ENCODE measurements at places on chromosomes 13 and 19.

DNA sequence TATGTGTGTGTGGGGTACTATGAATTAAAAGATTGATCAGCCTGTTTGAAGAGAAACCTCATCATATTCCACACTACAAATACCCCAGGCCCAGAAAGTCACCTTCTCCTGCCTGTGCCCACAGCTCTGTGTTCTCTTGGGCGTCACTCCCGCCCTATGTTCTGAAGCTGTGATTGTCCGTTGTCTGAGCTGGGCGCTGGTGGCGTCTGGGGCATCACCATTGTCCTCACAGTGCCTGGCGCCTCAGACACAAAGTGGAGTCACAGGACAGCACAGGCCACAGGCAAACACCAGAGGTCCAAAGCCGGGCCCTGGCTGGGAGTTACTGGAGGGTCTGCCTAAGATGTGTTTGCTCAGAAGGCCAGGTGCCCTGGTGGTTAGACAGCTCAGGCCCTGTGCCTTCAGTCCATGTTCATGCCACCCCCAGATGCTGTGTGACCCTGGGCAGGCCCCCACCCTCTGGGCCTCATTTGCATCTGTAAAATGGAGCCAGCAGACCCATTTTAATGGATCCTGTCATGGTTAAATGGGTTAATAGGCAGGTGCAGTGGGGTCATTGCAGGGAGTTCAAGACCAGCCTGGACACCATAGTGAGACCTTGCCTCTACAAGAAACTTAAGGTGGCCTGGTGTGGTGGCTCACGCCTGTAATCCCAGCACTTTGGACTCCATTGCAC is 34.5 kb downstream of the DNM2 start:
- DNase-seq = no peak

DNA sequence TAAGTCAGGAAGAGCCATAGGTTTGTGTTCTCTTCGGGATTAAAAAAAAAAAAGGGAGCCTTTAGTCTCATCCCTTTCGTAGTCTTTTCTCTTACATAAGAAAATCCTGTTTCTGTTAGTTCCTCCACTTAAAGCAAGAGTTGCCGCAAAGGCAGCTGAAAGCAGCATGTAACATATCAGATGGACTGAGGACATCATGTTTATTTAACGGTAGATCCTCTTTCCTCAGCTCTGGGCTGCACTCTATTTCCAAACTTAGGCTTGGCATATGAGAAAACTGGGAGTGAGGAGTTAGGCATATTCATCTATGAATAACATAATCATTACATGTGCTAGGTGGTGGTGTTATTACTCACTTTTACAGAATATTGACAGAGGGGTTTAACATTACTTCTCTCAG is 391.2 kb downstream of the KLF12 start:
- DNase-seq = no peak

DNA sequence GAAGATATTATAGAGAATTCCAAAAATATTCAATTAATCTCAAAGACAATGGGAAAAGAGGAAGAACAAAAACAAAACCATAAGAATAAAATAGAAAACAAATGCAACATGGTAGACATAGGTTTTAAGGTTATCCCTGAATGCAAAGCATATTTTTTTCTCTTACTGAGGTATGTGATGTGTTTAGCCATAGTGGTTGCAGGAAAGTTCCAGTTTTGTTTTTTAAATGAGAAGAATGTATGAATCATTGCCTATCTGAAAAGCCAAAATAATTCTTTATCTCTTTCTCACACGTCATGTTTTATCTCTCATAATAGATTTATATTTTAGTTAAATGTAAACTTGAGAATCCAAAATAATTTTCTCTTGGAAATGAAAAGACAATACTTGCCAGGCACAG is 2591.7 kb upstream of the PCDH20 start:
- no peak for DNase-seq

GRCh38 chr13:44903574-44903985 is 85.7 kb downstream of the NUFIP1 start:
- no peak for DNase-seq

DNA sequence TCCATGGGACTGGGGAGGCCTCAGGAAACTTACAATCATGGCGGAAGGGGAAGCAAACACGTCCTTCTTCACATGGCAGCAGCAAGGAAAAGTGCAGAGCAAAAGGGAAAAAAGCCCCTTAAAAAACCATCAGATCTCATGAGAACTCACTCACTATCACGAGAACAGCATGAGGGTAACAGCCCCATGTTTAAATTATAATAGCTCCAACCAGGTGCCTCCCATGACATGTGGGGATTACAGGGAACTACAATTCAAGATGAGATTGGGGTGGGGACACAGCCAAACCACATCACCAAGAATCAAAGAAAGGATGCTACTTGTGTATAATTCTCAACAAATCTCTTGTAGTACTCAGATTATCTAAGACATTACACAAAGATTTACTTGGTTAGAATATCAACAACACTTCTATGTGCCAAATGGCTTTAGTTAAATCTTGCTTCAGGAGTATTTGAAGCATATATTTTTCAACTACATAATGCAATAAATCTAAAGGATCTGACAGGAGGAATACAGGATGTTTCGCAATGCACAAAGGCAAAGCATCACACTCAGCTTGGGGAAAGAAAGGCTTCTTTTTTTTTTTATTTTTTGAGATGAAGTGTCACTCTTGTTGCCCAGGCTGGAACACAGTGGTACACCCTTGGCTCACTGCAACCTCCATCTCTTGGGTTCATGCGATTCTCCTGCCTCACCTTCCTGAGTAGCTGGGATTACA is 180.0 kb downstream of the LHFPL6 start:
- DNase-seq = no peak

GRCh38 chr19:54607785-54608150 is 14.3 kb downstream of the LILRA1 start:
- no peak for DNase-seq

GRCh38 chr13:67934617-67935330 is 704.6 kb upstream of the PCDH9 start:
- DNase-seq = no peak

- no peak for DNase-seq
Measured at GRCh38 chr13:44302233-44302632, 71.4 kb upstream of the SERP2 start.

DNA sequence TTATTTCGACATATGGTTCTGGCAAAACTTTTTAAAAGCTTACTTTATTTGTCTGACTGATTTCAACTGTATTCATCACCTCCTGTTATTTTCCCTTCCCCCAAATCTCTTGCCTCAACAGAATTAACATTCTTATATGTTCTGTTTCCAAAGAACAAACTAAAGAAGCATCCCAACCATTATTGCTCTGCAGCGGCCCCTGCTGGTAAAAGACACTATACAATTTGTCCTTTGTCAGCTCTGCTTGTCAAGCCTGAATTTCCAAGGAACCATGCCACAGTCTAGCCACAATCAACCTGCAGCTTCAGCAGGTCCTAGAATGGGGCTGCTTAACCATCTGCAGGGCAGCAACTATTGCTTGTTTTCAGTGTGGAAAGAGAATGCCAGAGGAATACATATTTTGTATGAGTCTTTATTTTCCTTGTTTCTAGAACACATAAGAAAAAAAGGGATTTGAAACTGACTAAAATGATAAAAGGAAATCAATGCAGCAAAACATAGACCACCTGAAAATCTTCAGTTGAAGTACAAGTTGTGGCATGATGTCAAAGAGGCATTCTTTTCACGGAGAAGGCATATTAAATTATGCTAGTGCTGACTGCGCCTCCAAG is 845.3 kb downstream of the DIAPH3 start:
- DNase-seq = peak; percentile 25

DNA sequence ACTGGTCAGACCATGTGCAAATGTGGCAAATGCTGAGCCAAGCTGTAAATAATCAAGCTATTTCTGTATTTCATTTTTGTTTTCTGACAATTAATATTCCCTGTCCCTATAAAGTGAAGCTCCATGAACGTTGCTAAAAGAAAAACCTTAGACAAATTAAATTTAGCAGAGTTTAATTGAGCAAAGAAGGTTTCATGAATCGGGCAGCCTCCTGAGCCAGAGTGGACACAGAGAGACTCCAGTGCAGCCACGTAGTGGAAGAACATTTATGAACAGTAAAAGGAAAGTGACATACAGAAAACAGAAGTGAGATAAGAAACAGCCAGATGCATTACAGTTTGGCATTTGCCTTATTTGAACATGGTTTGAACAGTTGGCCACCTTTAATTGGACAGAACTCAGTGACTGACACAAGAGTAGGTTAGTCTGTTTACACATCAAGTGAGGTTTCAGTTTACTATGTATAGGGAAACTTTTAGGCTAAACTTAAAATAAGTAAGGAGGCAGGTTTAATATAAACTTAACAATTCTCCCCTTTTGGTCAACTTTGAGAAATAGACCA is 69.7 kb downstream of the UFM1 start:
- peak; percentile 4 for DNase-seq

DNA sequence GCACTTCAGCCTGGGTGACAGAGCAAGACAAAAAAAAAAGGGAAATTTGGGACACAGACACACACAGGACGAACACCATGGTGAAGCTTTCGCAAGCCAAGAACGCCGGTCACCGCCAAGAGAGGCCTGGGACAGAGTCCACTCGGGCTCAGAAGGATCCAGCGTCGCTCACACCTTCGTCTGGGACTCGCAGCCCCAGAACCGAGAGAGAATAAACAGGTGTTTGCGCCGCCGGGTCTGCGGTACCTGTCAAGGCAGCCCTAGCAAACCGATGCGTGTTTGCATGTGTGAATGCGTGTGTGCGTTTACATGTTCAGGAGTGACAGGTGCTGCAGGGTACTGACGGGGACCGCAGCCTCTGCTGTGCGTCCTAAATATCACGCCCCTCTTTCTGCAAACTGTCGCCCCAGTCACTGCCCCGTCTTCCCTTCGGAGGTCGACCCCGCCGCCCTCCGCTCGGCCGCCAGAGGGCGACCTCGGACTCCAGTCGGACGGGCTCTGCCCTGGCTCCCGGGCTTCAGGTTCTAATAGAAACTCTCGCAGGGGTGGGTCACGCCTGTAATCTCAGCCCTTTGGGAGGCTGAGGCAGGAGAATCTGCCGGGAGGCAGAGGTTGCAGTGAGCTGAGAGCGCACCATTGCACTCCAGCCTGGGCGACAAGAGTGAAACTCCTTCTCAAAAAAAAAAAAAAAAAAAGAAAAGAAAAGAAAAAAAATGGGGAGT is 11.8 kb upstream of the CSNK1G2 start:
- DNase-seq = peak; percentile 90

- no peak for DNase-seq
Measured at GRCh38 chr13:24129914-24130774, 30.4 kb upstream of the SPATA13 start.

DNA sequence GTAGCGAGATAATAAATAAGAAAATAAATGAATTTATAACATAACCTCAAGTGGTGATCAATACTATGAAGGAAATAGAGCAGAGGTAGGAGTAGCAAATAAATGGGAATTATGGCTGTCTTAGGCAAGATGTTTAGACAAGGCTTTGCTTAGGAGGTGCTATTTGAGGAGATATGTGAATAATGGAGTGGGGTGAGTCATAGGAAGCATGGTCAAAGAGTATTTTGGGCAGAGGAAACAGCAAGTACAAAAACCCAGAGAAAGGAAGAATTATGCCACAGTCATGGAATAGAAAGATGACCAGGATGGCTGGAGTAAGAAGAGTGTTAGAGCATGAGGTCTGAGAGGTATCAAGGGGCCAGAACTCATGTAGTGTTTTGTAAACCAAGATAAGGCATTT is 33.6 kb upstream of the LPAR6 start:
- no peak for DNase-seq

DNA sequence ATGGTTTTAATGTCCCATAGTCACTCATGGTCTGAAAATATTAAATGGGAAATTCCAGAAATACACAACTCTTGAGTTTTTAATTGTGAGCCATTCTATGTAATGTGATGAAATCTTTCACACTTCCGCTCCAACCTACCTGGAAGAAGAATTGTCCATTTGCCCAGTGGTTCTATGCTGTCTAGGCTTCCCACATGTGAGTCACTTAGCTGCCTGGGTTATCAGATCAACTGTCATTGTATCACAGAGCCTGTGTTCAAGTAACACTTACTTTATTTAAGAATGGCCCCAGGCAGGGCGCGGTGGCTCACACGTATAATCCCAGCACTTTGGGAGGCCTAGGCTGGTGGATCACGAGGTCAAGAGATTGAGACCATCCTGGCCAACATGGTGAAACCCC is 1450.5 kb downstream of the EFNB2 start:
- no peak for DNase-seq

GRCh38 chr19:22052644-22053013 is 345 bp downstream of the ZNF257 start:
- DNase-seq = no peak

DNA sequence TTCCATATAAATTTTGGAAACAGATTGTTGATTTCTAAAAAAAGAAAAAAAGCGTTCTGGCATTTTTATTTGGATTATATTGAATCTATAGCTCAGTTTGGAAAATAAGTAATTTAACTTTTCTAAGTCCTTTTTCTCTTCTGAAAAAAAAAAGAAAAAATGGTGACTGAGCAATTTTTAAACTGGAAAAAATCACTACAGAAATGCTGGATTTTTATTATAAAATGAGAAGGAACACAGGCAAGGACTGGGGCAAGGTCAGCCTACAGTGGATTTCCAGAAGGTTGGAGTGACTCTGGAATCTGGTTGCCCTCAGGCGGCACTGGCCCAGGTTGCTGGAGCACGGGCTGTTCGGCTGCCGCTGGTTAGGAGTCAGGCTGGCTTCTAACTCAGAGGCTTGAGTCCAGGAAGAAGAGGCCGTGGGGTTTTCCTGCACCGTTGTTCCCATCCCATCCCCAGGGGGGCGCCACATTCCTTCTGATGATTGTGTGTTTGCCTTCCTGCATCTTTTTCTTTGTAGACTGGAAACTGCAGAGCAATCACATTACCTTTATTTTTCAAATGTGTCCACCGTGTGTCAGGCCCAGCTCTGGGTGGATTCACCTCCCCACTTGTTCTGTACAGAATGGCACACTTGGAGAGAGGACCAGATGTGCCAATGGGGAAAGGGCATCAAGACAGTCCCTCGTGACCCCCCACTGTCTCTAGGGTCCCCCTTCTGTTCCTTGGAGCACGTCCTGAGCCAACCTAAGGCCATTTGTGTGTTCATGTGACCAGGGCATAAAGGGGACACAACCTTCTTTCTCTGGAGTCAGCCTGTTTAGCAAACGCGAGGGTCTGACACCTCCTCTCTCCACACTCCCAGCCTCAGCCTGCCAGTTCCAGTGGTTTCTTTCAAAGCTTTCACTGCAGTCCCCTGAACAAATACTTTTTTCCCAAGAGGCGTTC is 44.5 kb upstream of the GTF3A start:
- DNase-seq = peak; percentile 62

GRCh38 chr19:29714371-29714952 is 599 bp downstream of the C19orf12 start:
- no peak for DNase-seq

- DNase-seq = peak; percentile 7
Measured at GRCh38 chr13:82758044-82758443, 1124.2 kb downstream of the SLITRK1 start.

Data from GM20000 (cell line).